ENCODE measurements at places on chromosomes 6 and 20. TPM values are rescaled to one million over a fixed set of nuclear protein-coding genes. Genes with fewer than 3 reads are reported as not detected.
A peak's percentile ranks its signal among the peaks of the same experiment; 100 is the strongest.

- H3K27ac ChIP-seq: no peak overlapping the region
- no peaks in the 10 kb centered on the region for H3K4me1 ChIP-seq
- no peaks in the 10 kb centered on the region for H3K36me3 ChIP-seq
- DNase-seq: no peak
- H3K27me3 ChIP-seq: no peaks in the 10 kb centered on the region
Measured at GRCh38 chr6:39445667-39446066, 123.2 kb upstream of the KCNK16 start.

DNA sequence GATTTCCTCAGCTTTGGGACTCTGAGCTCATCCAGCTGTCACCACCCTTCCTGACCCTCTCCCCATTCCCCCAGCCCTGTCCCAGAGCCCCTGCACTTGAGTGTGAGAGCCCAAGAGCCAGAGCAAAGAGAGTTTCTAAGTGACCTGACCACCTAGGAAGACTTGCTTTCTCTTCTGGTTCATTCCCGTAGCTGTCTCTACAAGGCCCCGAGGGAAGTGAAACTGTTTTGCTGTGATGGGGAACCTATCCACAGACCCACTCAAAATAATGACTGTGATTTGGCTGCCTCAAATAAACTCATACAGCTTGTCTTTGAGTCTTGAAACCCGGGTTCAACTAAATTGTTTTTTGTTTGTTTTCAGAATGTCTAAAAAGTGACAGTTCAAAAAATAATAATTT lies 74.6 kb upstream of the XRN2 start:
- H3K27me3 ChIP-seq: no peaks in the 10 kb centered on the region
- no peaks in the 10 kb centered on the region for H3K36me3 ChIP-seq
- H3K27ac ChIP-seq: no peak overlapping the region
- no peak for DNase-seq
- peaks cover 8% of the 10 kb centered on the region for H3K4me1 ChIP-seq

C6orf47 gene
- total RNA-seq: 28.5 TPM

- no peaks in the 10 kb centered on the region for H3K27me3 ChIP-seq
- no peaks in the 10 kb centered on the region for H3K36me3 ChIP-seq
- H3K4me3 ChIP-seq: peak overlapping the region; percentile 71
- peak; percentile 35 for DNase-seq
- no peak overlapping the region for H3K27ac ChIP-seq
- H3K4me1 ChIP-seq: peaks cover 6% of the 10 kb centered on the region
Measured at GRCh38 chr6:125154761-125155135, 1.2 kb downstream of the TPD52L1 start.

PHACTR3 gene
- not detected for total RNA-seq

ID1 gene
- total RNA-seq: 780 TPM

DNA sequence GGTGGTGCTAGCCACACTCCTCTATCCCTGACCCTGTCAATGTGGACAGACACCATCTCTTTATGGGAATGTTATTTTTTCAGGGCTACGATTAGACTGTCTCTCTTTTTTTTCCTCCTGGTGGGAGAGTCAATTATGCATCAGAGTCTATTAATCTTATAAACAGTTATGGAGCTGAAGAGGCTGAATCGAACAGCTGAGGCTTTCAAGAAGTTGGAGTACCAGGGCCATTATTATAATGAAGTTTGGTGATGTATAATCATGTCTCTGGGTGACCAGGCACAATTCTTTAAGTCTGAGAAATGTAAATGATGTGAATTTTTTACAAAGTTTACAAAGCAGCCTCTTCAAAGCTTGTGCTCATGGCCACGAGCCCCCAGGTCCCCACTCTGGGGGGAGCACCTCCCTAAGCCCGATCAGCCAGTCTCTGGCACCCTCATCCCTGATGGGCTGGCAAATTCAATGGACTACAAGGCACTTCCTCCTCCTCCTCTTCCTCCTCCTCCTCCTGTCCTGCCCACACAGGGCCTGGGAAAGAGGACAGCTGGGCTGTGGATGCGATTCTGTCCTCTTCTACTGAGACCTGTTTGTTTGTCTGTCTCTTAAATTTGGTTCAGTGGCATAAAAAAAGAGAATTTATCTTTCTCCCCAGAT lies 43.9 kb upstream of the QKI start:
- DNase-seq: no peak
- H3K27me3 ChIP-seq: no peaks in the 10 kb centered on the region
- no peaks in the 10 kb centered on the region for H3K4me1 ChIP-seq
- H3K27ac ChIP-seq: no peak overlapping the region

WFDC5 gene
- total RNA-seq: not detected

DNA sequence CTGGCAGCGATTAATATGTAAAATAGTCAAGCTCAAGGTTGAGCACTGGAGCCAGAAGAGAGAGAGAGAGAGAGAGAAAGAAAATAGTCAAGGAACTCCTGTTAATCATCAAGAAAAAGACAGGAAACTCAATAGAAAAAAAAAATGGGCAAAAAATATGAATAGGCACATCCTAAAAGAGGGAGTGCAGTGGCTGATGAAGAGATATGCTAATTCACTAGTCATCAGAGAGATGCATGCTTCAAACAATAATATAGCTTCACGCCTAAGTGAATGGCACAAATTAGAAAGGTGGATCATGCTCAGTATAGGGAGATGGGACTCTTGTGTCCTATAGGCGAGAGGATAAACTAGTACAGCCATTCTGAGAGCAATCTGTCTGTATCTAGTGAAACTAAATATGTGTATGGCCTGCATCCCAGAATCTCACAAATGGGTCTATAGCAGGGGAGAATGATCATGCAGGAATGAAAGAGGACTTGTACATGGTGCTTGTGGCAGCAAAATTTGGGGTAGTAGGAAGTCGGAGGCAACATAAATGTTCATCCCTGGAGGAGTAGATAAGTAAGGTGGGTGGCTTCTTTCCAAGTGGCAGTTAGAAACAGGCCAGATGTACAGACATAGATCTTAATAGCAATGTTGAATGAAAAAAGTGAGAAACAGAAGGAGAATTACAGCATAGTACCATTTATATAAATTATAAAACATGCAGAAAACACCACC lies 176.8 kb downstream of the VEGFA start:
- H3K27ac ChIP-seq: no peak overlapping the region
- H3K4me1 ChIP-seq: peaks cover 12% of the 10 kb centered on the region
- H3K27me3 ChIP-seq: no peaks in the 10 kb centered on the region
- DNase-seq: no peak
- no peak overlapping the region for H3K4me3 ChIP-seq

- no peaks in the 10 kb centered on the region for H3K27me3 ChIP-seq
- no peak overlapping the region for H3K27ac ChIP-seq
- peaks cover 24% of the 10 kb centered on the region for H3K4me1 ChIP-seq
- peaks cover 8% of the 10 kb centered on the region for H3K36me3 ChIP-seq
Measured at GRCh38 chr6:109349419-109349987, 32.8 kb downstream of the CD164 start.

- no peaks in the 10 kb centered on the region for H3K4me1 ChIP-seq
- H3K4me3 ChIP-seq: no peak overlapping the region
- H3K36me3 ChIP-seq: no peaks in the 10 kb centered on the region
- H3K27me3 ChIP-seq: no peaks in the 10 kb centered on the region
- no peak for DNase-seq
Measured at GRCh38 chr6:159238920-159239558, 69.8 kb downstream of the FNDC1 start.

DNA sequence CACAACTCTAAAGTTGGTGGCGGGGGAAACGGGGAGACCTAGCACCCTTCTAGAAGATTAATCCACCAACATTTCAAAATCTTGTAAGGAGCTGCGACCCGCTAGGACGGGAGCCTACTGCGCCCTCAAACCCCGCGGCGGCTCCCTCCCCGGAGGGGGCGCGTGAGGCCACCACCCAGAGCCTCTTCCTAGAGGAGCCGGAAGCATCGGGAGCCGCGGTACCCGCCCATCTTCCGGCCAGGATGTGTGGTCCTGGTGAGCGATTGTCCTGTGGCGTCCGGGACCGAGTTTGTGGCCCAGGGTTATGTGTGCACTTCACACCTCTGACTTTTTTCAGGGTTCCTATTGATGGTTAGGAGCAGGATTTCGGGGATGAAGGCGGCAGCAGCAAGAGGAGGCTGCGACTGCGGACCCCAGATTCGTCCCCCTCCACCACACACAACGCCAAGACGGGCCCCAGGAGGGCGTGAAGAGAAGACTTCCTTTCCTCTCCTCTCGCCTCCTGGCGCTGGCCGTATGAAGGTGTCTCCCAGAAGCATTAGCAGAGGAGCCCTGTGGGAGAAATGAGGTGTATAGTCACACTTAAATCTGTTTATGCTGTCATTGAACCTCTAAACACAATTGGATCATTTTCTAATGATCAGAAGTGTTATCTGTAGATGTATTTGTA lies 10.7 kb downstream of the ZNF165 start:
- H3K27ac ChIP-seq: no peak overlapping the region
- no peaks in the 10 kb centered on the region for H3K4me1 ChIP-seq
- DNase-seq: peak; percentile 48
- no peaks in the 10 kb centered on the region for H3K27me3 ChIP-seq
- peak overlapping the region; percentile 70 for H3K4me3 ChIP-seq

DNA sequence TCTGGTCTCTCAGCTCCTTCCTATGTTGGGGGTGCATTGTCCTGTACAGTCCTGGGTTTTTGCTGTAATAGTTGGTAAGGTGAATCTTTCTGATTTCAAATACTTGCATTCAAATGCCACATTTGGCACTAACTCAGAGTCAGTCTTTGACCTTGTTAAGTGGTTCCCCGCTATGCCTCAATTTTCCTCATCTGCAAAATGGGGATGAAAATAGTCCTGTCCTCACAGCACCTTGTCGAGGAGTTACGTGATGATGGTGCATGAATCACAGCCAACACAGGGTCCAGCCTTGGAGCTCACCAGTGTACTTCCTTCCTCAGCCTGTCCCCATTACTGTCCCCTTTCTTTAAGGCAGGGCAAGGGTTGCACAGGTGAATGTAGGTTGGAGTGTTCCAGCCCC lies 1.1 kb downstream of the WFDC5 start:
- H3K27ac ChIP-seq: no peak overlapping the region
- no peaks in the 10 kb centered on the region for H3K36me3 ChIP-seq
- no peaks in the 10 kb centered on the region for H3K4me1 ChIP-seq
- peaks cover 12% of the 10 kb centered on the region for H3K27me3 ChIP-seq
- no peak for DNase-seq

DNA sequence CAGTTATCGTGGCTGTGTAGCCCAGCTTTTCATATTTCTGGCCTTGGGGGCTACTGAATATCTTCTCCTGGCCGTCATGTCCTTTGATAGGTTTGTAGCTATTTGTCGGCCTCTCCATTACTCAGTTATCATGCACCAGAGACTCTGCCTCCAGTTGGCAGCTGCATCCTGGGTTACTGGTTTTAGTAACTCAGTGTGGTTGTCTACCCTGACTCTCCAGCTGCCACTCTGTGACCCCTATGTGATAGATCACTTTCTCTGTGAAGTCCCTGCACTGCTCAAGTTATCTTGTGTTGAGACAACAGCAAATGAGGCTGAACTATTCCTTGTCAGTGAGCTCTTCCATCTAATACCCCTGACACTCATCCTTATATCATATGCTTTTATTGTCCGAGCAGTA lies 475 bp downstream of the OR2B6 start:
- no peak overlapping the region for H3K27ac ChIP-seq
- H3K4me3 ChIP-seq: no peak overlapping the region
- H3K27me3 ChIP-seq: no peaks in the 10 kb centered on the region

DNA sequence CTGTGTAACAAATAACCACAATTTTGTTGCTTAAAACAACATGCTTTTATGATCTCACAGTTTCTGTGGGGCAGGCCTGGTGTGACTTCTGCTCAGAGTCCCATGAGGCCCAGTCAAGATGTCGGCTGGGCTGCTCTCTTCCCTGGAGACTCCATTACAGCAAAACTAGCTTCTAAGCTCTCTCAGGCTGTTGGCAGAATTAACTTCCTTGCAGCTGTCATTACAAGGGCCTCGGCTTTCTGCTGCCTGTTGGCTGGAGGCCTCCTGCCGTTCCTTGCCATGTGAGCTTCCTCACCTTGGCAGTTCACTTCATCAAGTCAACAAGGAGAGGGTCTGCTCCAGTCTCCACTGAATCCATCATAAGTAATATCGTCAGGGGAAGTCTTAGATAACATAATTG lies 659.2 kb downstream of the PRKN start:
- H3K4me1 ChIP-seq: no peaks in the 10 kb centered on the region
- H3K4me3 ChIP-seq: no peak overlapping the region
- no peak for DNase-seq
- no peaks in the 10 kb centered on the region for H3K27me3 ChIP-seq

DNA sequence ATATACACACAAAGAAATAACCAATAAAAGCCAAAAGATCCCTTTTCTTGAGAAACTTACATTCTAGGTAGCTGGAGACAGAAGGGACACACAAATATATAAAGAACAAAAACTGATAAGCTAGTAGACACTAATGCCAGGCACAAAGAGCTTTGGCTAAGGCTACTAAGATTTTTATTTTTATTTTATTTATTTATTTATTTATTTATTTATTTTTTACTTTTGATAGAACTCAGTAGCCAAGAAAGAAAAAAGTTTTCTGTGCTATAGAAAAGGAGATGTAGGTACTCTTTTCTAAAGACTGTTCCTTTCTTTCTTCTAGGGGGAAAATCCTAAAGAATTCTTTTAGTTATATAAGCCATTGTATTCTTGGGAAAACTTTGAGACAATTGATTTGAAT lies 34.1 kb downstream of the THEMIS start:
- no peak overlapping the region for H3K27ac ChIP-seq
- H3K27me3 ChIP-seq: no peaks in the 10 kb centered on the region
- H3K36me3 ChIP-seq: no peaks in the 10 kb centered on the region
- no peaks in the 10 kb centered on the region for H3K4me1 ChIP-seq
- no peak for DNase-seq
- H3K4me3 ChIP-seq: no peak overlapping the region

DNA sequence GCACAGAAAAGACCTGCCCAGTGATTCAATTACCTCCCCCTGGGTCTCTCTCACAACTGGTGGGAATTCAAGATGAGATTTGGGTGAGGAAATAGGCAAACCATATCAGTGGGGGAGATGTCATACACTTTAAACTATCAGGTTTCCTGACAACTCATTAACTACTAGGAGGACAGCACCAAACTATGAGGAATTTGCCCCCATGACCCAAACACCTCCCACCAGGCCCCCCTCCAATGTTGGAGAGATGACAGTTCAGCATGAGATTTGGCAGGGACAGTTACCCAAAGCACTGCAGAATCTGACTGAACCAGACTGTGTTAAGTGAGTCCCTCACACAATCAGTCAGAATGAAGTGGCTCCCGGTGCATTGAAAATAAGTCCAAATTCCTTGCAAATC lies 148.0 kb downstream of the TTLL2 start:
- no peak overlapping the region for H3K27ac ChIP-seq
- no peak overlapping the region for H3K4me3 ChIP-seq
- H3K36me3 ChIP-seq: no peaks in the 10 kb centered on the region
- no peak for DNase-seq
- H3K4me1 ChIP-seq: no peaks in the 10 kb centered on the region
- H3K27me3 ChIP-seq: no peaks in the 10 kb centered on the region

C6orf132 gene
- total RNA-seq: 5.2 TPM

KHDC1L gene
- total RNA-seq: not detected

DNA sequence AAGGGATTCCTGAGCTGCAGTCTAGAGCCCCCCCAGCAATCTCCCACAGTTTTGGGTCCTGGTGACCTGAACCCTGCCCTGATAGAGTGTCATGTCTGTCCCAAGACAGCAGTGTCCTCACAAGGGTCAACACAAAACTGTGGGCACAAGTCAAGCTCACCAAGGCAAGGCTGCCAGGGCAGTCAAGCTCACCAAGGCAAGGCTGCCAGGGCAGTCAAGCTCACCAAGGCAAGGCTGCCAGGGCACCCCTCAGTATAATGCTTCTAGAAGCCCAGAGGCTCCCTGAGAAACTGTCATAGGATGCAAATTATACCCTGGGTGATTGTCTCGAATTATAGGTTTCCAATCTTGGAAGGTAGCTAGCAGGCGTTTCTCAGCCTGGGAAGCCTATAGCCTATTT lies 108.5 kb downstream of the NFATC2 start:
- no peaks in the 10 kb centered on the region for H3K27me3 ChIP-seq
- no peaks in the 10 kb centered on the region for H3K36me3 ChIP-seq
- peaks cover 8% of the 10 kb centered on the region for H3K4me1 ChIP-seq
- no peak for DNase-seq
